HS-27A (cell line): ENCODE measurements at places on chromosomes 11 and 22.
A peak's percentile ranks its signal among the peaks of the same experiment; 100 is the strongest.

- no peak for DNase-seq
Observed at GRCh38 chr11:125199915-125200314, 35.4 kb downstream of the PKNOX2 start.

DNA sequence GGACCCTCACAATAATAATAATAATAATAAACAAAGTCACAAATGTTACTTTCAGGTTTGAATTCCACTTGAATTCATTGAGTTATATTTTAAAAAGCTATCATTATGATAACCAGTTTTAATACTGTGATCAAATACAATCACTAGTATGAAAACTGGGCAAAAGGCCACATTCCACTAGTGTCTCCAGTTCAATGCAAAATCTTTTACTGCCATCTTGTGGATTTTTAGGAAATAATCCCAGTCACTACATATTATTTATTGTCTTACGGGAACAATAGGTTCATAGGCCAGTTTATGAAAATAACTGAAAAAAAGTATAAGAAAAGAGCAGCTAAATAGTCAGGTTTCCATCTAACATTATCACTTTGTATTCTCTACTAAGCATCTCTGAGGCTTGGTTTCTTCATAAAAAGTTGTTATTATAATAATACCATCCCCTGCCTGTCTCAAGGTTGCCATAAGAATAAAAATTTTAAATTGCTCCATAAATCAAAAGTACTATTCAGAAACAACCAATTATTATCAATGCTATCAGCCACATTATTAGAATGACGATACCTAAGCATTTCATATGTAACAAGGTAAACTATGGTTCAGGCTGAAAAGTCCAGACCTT is 533.9 kb upstream of the CCDC90B start:
- DNase-seq: peak; percentile 42

- DNase-seq: no peak
Observed at GRCh38 chr11:105081412-105082150, 36.4 kb upstream of the CARD16 start.

DNA sequence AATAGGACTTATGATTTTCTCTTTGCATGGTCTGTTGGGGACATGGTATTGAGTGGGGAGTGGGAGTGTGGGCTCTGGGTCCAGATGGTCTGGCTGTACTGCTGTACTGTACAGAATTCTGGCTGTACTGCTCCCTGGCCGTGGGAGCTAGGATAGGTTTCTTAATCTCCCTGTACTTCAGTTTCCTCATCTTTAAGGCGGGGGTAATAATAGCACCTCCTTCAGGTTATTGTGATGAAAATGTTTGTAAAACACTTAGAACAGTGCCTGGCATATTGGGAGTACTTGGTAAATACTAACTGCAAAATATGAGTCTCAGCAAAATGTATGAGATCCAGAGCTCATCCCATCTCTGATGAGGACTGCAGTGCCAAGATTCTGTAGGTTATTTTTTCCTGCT is 198.6 kb downstream of the KIF18A start:
- no peak for DNase-seq

DNA sequence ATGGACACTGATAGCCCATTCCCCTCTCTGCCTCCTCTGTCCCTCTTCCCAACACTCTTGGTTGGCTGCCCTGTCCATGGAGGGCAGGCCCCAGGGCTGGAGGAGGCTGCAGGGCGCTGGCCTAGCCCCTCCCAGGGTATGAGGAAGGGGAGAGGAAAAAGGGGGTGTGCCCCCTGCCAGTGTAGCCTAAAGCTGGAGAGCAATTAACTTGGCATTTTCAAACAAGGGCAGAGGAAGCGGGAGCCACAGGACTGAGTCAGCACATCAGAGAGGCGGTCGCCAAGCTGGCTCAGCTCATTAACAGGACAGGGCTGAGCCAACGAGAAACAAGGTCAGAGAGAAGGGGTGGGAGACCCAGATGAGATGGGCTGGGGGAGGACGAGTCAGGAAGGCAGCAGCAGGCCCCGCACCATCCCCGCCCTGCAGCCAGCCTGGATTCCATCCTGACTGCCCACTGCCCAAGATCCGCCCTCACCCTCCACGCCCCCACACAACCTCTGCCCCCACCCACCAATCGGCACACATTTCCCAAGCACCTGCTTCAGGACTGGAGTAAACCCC is 76.3 kb downstream of the BUD13 start:
- no peak for DNase-seq

DNA sequence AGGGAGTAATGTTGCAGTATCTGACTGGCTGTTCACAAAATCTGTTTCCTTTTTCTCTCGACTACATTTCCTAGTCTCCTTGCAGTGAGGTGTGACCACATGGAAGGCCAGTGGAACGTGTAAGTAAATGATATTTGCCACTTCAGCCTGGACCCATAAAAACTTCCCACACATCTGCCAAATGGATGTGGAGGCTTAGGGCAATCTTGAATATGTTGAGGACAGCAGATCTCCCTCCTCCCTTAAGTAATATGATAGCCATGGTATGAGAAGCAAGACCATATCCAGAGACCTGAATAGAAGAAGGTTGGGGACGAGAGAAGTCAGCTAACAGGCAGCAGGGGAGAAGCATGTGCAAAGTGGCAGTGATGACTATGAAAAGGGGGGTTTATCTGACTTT is 33.0 kb upstream of the C11orf87 start:
- DNase-seq: no peak

GRCh38 chr11:69920345-69921127 is 101.3 kb upstream of the FGF3 start:
- DNase-seq: no peak

GRCh38 chr11:61107888-61108287 is 5.6 kb downstream of the CD5 start:
- DNase-seq: no peak

- DNase-seq: no peak
Observed at GRCh38 chr11:83815736-83816135, 529.6 kb upstream of the CCDC90B start.

GRCh38 chr11:103541186-103541795 is 432.1 kb downstream of the DYNC2H1 start:
- no peak for DNase-seq

DNA sequence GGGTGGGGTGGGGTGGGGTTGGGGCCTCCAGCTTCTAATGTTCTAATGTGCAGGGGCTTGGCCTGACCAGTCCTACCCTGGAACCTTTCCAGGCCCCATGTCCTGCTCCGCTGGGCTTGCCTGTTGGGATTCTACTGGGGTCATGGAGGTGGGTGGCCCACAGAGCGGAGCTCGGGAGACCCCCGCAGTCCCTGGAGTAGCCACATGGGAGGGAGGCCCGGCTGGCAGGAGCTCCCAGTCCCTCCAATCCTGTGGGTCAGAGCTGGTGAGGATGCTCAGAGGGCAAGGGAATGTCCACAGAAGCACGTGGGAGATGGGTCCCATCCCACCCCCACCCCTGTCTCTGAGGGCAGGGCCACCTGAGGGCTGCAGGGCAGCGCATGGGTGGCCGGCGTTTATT is 2.9 kb downstream of the SEPTIN5 start:
- no peak for DNase-seq

GRCh38 chr11:23364076-23364475 is 503.8 kb upstream of the CCDC179 start:
- no peak for DNase-seq

GRCh38 chr22:37379722-37380121 is 47.6 kb downstream of the ELFN2 start:
- no peak for DNase-seq

GRCh38 chr11:114562166-114562916 is 2.7 kb upstream of the NXPE1 start:
- DNase-seq: no peak

DNA sequence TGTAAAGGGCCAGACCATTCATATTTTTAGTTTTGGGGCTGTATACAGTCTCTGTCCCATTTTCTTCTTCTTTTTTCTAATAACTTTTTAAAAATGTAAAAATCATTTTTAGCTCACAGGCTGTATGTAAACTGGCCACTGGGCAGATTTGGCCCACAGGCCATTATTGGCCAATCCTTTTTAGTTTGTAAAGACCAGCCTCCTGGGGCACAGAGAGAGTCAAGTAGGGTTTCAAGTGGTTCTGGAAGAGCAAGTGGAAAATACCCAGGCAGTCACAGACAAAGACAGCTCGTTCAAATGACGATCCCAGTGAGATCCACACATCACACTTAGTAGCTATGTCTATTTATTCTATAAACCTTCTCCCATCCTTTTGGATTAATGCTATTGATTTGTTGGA is 150.2 kb upstream of the ARHGAP20 start:
- DNase-seq: no peak

- DNase-seq: no peak
Observed at GRCh38 chr11:46326813-46327416, 20.3 kb upstream of the DGKZ start.

DNA sequence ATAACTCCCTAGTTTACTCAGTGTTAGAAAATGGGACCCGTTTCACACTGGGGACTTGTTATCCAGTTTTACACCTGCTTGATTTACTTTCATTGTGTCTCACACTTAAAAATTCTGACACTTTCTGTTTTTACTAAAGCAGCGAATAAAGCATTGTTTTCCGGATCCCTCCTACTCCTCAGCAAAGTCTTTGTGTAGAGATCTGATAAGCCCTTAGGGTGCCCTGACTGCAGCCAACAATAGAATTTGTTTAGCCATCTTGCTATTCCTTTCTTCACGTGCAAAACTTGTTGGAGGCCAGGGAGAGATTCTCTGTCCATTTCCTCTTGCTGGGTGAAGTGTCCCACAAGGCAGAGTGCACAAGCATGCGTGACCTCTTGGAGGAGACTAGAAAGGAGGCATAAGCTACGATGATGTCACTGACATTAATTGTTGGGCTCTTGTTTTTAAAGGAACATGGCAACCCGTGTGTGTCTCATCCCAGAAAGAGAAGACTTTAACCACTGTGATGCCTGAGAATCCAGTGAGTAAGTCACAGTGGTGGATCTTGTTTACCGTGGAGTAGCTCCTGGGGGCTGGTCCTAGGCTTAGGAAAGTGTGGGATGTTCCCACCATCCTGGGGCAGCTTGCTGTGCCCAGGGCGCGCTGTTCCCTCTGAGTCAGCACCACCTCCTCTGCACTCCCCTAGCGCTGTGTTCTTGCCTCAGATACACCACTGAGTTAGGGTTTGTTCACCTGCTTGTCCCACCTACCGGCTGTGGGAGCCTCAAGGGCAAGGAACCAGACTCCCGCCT is 27.7 kb downstream of the MICAL2 start:
- DNase-seq: no peak

DNA sequence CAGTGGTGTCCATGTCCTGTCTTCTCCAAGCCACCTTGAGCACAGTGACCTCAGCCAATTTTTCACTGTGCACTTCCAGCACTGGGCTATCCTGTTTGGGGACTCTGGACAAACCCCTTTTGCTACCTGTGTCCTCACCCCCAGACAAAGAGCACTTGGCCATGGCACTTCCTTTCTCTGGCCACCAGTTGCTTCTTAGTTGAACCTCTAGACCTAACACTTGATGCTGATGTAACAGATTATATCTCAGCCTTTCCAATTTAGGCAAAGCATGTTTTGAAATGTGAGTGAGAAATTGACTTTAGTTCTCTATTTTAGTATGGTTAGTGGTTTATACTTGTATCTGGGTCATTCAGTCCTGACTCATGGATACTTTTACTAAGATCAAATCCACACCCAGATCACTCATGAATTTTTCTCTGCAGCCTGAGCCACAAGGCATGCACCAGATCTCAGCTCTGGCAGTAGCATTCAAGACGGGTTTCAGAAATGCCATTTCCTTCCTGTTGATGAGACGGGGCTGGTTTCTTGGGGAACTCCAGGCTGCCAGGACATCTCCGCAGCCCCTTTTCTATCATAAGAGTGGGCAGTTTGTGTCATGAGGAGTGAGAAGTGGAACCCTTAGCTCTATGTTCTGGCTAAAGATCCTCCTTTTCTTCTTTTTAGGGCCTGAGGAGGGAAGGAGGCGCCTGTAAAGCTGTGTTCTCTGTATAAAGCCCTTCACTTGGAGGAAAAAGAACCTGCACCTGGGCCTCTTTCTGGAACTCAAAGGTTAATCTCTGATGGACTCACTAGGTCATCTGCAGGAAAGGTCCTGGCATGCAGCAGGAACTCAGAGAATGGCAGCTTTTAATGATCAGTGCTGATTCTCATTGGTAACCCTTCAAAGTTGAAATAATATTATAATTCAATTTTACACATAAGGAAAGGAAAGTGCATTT is 185.6 kb upstream of the TENM4 start:
- DNase-seq: no peak

DNA sequence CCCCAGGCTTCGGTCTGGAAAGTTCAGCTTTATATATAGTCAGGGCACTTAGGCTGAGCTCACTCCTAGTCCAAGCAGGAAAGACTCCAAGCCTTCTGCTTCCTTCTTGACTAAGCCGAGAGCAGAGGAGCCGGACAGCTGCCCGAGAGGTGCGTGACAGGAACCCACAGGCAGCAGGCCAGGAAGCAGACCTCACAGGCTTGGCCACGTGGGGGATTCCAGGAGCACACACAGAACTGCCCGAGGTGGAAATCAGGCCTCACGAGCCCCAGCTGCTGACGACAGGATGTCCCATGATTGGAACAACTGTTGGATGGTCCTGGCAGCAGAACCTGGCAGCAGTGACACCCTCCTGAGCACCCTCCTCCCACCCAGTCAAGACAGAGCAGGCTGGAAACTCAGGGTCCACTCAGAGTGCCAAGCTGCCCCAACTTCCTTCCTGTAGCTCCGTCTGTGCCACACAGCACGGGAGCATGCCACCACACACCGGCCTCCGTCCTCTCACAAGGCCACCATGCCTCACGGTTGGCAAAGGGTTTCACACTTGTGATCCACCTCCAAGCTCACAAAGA is 5.4 kb downstream of the PLA2G6 start:
- no peak for DNase-seq

DNA sequence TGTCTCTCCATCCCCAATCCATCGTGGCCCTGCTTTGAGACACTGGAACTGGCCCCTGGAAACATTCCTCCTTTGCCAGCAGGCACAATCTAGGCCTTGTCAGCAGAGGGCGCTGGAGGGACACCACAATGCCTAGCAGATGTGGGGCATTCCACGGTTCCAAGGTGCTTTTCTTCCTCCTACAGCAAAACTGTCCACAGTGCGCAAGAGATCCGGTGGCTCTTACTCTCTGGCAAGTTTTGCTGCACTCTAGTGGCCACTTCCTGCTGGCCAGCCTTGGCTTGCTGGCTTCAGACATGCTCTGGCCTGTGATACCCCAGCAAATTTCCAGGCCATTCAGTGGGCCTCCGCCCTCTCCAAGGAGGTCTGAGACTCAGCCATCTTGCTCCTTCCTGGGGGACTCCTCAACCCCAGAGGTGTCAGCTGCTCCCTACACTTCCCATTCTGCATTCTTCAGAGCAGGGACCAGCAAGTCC is 17.1 kb upstream of the RBM4B start:
- peak; percentile 86 for DNase-seq

DNA sequence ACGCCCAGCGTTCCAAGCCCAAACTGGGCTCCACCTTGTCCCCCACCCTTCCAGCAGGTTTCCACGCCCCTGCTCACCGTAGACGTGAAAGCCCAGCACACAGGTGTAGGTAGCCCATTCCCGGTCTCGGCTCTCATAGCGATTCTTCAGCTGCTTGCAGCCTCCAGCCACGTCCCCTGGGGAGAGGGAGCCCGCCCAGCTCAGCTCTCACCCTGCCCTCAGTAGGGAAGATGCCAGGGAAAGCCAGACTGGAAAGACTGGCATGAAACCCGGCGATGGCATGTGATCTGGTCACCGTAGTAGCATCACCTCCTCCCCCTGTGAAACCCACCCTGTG is 1.4 kb upstream of the MTA2 start:
- no peak for DNase-seq
